ENCODE measurements at places on chromosomes 16 and 17.

GRCh38 chr16:53378138-53378537 lies 56.1 kb upstream of the RBL2 start:
- DNase-seq = no peak

GRCh38 chr16:24568392-24568791 lies 29.0 kb downstream of the RBBP6 start:
- peak; percentile 46 for DNase-seq

GRCh38 chr17:50575581-50576210 lies 15.2 kb downstream of the CACNA1G start:
- DNase-seq = no peak

DNA sequence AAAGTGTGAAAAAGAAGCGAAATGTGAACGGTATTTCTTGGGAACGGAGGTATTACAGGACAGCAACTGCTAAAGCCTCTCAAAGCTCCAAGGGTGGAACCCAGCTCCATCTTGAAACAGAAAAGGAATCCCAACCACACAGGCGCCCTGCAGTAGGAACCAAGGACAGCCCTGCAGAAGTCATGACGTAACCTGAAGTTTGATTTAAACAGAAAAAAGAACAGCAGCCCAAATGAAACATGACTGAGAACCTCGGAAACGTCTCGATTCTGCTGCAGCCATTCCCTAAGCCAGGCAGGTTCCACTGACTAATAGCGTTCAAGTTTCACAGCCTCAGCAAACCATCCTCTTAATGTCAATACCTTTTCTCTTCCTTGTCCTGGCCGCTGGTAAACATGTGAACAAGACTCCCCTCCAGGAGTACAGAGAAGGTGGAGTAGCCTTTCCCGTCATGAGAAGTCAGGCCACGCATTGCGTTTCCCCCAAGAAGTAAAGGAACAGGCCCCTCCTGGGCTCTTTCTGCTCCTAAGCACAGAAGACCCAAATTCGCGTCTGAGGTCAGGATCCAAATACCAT lies 20.1 kb downstream of the SIAH1 start:
- DNase-seq = peak; percentile 54

GRCh38 chr17:17554266-17554665 lies 37.2 kb downstream of the PEMT start:
- no peak for DNase-seq
